SW 1271 (cell line): ENCODE measurements at places on chromosomes 3 and 15.

- DNase-seq = no peak
These were observed 119.4 kb upstream of the IQSEC1 start for GRCh38 chr3:13192471-13193213.

DNA sequence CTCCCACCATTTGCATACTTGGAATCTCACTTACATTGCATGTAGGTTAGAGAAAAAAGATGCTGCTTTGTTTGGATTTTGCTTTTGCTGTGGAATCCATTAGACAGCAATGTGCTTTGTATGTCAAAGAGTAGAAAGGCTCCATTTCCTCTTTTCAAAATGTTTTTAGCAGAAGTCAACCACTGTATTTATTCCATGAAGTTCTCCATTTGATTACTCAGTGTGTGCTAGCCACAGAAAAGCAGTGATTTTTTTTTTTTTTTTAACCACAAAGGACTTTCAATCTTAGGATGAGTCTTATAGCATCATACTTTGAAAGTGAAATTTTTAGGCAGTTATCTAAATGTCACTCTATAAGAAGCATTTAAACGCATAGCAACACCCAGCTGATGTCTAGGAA lies 285.0 kb upstream of the ADAMTS9 start:
- no peak for DNase-seq

DNA sequence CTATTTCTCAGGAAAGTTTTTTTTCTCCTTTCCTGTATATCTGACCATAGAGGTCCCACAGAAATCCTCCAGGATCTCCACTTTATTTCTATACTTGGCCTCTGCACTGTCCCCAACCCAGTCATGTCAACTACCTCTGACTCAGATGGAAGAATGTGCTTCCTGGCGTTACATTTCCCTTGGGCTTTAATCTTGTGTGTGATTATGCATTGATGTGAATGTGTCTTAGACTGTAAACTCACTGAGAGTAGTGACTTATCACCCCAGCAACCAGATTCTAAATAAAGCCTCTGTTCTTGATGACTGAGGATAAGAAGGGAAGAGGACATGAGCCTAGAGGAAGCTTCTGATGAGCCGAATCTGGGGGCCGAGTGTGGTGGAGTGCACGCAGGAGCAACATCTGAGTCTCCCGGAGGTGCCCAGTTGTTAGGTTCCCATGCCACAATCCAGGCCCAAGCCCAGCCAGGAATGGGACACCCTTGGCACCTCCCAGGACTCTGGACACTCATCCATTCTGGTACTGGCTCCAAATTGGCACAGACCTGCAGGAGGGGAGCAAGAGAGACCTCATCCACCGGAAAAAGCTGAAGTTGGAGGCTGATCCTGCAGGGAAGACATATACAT lies 32.1 kb upstream of the HEG1 start:
- peak; percentile 45 for DNase-seq

DNA sequence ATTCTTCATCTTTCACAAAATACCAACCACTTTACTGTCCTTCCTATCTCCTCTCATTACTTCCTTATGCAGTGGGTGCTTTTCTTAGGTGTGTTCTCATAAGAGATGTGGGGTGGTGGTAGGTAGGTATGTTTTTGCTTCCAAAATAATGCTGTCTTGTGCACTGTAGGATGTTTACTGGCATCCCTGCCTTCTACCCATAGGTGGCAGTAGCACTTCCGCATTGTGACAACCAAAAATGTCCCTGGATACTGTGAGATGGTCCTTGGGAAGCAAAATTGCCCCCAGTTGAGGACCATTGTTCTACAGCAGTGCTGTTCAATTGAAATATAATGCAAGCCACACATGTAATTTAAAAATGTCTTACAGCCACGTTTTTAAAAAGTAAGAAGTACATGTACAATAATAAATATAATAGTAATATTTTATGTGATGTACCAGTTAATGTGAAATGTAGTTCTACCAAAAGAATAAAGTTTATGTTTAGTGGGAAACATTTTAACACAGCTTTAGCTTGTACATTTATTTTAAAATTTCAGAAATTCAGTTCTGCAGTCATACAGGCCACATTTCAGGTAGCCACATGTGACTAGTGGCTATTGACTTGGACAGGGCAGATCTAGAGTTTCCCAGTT lies 75.2 kb downstream of the NEO1 start:
- DNase-seq = peak; percentile 52

- DNase-seq = no peak
These were observed 214.5 kb downstream of the MTHFS start for GRCh38 chr15:79682285-79682684.

- no peak for DNase-seq
These were observed 203.5 kb upstream of the ZBTB20 start for GRCh38 chr3:115350606-115351005.

DNA sequence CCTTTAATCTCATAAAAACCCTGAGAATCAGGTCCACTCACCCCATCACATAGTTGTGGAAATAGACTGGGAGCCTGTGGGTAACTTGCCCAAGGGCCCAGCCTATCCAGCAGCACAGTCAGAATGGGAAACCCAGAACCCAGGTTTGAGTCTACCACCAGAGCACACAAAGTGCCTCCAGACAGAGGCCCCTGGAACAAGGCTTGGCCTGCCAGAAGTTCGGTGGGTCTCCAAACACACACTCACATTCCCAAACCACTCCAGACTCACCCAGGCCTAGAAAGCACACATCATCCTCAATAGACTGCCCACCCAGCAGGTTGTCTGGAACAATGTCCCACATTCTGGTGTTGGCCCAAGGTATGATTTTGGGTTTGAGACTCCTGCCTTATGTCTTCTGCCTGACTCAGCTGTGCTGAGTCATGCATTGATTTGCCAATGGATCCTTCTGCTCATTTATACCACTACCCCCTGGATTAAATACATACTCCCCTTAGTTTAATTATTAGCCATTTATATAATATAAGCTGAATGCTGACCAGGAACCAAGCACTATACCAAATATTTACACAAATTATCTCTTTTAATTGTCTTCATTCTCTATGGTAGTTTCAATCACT lies 4.5 kb downstream of the SLC12A8 start:
- DNase-seq = no peak

DNA sequence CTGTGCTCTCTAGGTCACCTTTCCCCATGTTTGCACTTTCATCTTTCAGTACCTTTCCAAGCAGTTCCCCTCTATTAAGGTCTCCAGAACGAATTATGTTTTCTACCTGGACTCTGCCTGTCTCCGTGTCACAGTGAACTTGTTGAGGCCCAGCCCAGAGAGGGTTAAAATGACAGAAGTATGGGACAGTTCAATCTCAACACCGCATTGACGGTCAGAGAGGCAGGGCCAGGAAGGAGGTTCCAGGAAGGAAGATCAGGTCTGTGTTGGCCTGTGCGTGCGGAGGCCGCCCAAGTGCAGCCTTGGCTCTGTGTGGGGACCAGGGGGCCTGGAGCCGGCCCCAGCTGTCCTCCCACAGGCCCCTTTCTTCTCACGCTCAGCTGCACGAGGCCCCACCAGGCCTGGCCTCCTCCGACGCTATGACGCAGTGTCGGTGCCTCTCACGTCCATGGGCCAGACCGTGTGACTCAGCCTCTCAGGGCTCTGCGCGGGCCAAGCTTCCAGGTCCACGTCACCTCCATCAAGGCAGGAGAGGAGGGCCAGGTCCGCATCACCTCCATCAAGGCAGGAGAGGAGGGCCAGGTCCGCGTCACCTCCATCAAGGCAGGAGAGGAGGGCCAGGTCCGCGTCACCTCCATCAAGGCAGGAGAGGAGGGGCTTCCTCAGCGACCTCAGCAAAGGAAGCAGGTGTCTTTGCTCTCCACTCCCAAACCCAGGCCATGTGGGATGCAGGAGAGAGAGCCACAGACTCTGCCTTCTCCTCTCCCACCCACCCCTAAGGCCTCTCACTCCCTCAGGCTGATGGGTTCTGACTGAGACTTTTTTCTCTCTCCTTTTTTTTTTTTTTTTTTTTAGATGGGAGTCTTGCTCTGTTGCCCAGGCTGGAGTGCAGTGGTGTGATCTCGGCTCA lies 83.1 kb downstream of the CPN2 start:
- DNase-seq = no peak

DNA sequence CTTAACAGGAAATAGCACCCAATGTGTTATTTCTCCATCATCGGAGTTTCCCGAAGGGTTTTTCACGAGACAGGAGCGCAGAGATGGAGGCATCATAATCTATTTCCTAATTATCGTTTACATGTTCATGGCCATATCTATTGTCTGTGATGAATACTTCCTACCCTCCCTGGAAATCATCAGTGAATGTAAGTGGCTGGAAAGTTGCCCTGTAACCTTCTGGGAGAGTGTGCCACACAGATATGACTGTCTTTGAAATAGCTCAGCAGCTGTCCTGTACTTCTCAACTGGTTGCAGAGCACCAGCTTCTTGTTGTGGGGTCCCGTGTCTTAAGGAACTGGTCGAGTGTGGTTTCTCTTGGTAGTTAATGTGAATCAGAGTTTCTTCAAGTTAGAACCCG lies 1.1 kb downstream of the SLC24A5 start:
- DNase-seq = no peak

DNA sequence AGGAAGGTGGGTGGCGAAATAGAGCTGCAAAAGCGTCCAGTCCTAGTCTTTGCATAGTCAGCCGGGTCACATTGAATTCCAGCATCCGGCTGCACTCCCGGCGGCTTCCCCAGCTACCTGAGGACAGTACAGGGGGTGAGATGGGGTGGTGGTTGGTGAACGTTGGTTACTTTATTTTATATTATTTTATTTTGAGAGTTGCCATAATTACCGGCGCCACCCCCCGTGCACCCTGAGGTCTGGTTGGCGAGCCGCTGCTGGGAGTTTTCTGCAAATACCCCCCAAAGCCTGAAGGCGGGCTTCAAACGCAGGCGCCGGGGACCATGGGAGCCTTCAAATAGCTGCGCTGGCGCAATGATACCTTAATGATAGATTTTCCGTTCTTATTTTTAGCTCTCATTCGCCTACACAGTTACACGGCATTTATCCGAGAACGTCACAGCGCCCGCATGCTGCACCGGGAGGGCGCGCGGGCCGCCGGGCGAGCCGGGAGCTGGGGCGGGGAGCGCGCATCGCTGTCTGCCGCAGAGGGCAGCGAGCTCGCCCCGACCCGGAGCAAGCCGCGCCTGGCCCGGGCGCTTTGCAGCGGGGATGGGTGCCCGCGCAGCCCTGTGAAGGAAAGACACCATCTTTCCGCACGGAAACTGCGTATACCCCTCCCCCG lies 756 bp upstream of the RASGRF1 start:
- no peak for DNase-seq

GRCh38 chr3:148727231-148727630 lies 29.5 kb downstream of the AGTR1 start:
- DNase-seq = no peak

- DNase-seq = no peak
These were observed 1.3 kb downstream of the ATP13A3 start for GRCh38 chr3:194485468-194485880.

- no peak for DNase-seq
These were observed 35.4 kb upstream of the SLC7A14 start for GRCh38 chr3:170621256-170621655.

- no peak for DNase-seq
These were observed 88.9 kb upstream of the OSBPL11 start for GRCh38 chr3:125684199-125684598.

GRCh38 chr15:64681424-64682024 lies 93.9 kb downstream of the RBPMS2 start:
- DNase-seq = peak; percentile 72

GRCh38 chr3:187935623-187936156 lies 190.4 kb upstream of the BCL6 start:
- DNase-seq = no peak

DNA sequence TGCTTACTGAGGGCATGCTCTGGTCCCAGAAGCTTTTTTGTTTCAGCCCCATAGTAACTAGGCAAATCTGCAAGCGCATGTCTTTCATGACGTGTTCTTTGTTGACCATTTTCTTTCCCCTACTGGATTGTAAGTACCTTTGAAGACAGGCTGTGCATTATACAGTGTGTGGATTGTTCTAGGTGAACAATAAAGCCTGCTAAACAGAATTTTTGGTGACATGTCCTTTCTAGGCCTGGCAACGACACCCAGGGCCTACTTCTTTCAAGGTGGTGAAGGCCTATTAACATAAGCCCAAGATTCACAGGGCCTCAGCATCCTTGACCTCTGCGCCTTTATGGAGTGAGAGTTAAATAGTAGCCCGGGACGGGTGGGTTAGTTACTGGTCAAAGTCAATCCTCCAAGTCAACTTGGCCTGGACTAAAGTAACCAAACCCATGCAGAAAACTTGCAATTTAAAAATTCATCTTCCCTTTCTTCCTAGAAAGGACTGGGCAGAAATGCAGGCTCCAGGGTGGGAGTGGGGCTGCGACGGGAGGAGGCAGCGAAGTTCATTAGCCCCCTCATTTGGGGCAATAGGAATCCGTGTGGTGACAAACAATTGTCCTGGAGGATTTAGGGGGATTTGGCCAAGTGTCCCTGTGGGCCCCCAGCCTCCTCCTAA lies 37.6 kb upstream of the TRIM71 start:
- no peak for DNase-seq

- no peak for DNase-seq
These were observed 17.1 kb downstream of the IQCB1 start for GRCh38 chr3:121817753-121818152.

- DNase-seq = no peak
These were observed 11.6 kb downstream of the H1-8 start for GRCh38 chr3:129554356-129555152.

DNA sequence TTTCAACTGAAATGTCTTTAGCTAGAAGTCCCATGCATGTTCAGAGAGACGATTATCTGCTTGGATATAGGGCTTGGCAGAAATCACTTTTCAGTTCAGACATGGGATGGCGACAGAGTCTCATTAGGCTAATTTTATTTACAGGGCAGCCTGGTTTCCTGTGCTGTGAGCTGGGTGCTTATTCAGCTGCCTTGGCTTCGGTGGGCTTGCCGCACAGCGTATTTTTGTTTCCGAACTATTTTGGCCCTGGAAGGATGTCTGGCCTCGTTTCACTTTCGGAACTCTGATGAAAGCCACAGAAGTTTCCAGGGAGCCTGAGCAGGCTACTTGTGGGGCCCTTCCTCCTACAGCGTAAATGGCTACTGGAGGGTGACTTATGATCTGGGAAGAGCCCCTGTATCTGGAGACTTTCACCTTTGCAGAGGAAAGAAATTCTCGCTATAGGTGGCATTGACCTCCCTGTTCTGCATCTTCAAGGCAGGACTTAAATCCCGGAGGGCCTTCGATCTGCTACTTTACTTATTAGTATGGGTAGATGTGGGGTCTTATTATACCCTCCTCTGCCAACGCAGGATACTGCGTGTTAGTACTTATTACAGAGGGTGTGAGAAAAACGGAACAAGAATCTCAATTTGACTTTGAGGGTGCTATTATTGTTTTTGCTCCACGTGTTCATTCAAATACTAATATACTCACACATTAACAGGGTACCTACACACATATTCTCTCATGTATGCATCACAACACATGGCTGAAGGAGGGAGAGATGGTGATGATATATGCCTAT lies 364.0 kb upstream of the RBMS3 start:
- DNase-seq = peak; percentile 28

DNA sequence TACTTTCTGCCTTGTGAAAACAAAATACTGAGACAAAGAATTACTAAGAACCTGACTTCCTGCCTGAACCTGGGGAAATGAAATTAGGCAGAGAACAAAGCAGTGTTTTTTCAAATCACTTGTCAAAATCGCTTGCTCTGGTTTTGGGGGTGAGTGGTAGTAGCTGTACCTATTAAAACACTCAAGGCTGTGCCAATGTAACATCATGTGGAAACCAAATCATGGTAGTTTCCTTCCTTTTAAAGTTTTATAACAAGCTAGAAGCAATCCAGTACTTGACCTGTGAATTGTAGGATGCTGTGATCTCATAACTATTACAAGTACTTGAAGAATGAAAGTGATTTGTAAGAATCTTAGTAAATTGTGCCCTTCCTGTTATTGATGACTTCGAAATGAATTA lies 6.7 kb downstream of the CMTM8 start:
- no peak for DNase-seq

GRCh38 chr15:79394231-79394630 lies 37.9 kb upstream of the MINAR1 start:
- DNase-seq = no peak
